ENCODE measurements at places on chromosomes 7 and 10. TPM values are rescaled to one million over a fixed set of nuclear protein-coding genes. Genes with fewer than 3 reads are reported as not detected.

TUBAL3 gene
- 0.52 TPM for total RNA-seq

MCM10 gene
- 24.5 TPM for total RNA-seq

POLL gene
- total RNA-seq, result 30.3 TPM

NUTM2D gene
- 1.1 TPM for total RNA-seq

GRM3 gene
- total RNA-seq, result not detected

SAMD9 gene
- 12.1 TPM for total RNA-seq

ACBD7 gene
- total RNA-seq, result 8.2 TPM

CALCR gene
- total RNA-seq, result not detected

KCNH2 gene
- 1.5 TPM for total RNA-seq
